ENCODE measurements at places on chromosomes 13 and 19.

GRCh38 chr13:99563404-99563803 is 62.1 kb downstream of the TM9SF2 start:
- no peak for DNase-seq

DNA sequence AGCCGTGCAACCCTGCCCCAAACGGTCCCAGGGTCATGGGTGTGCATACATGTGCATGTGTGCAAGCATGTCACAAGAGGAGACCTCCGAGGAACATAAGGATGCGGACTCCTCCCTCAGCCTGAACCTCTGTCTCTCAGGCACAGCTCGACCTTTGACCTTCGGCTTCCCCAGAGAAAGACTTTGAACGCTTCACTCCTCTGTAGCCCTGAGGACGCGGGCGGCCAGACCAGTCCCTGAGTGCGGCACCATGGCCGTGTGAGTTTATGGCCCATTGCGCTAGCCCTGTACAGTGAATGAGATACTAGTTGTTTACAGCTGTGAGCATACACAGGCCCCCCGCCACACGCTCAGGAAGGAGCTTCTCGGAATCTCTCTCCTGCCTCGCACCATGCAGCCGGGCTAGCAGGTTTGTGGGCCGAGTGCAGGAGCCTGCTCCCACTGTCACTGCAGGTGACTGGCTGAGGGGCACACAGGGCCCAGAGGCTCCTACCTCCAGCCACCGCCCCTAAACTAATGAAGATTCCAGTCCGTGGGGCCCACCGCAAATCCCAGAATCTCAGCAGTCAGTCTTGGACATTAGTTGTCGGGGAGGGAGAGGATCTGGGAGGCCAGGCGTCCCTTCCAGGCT is 10.8 kb downstream of the RASA3 start:
- no peak for DNase-seq

GRCh38 chr13:32638739-32639138 is 52.5 kb downstream of the PDS5B start:
- no peak for DNase-seq

GRCh38 chr13:23903906-23904280 is 6.6 kb upstream of the C1QTNF9B start:
- no peak for DNase-seq

DNA sequence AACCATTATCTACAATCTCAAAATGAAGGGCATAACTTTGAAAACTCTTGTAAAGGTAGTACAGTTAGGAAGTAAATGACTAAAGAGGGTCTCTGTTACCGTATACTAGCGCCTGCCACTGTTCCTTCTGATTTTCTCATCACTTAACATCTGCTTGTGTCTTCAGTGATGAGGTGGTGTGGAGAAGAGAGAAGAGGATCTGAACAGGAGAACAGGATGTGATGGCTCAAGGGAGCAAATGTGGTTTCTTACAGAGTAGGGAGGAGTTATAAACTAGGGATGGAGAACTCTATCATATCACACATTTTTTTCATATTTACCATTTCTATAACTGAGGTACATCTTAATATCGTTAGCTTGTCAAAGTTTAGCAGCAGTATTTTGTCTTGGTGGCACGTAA is 1.1 kb downstream of the KCTD4 start:
- no peak for DNase-seq

GRCh38 chr19:15727724-15728123 is at the start of gene OR10H2:
TSS of gene OR10H2 (plus strand) at chr19:15728024. CDS start at chr19:15728044, 20 bp downstream.
- no peak for DNase-seq

- no peak for DNase-seq
Observed at GRCh38 chr13:113787694-113788093, 28.7 kb downstream of the TMEM255B start.

Measured in H54 (cell line).